ENCODE measurements at places on chromosomes 6 and 20.

GRCh38 chr6:70166088-70166958, 136.6 kb downstream of the COL9A1 start:
- DNase-seq: no peak

- DNase-seq: no peak
Measured at GRCh38 chr20:4613718-4614620, 107.7 kb upstream of the PRND start.

GRCh38 chr6:85453052-85453451, 3.2 kb downstream of the NT5E start:
- DNase-seq: no peak

DNA sequence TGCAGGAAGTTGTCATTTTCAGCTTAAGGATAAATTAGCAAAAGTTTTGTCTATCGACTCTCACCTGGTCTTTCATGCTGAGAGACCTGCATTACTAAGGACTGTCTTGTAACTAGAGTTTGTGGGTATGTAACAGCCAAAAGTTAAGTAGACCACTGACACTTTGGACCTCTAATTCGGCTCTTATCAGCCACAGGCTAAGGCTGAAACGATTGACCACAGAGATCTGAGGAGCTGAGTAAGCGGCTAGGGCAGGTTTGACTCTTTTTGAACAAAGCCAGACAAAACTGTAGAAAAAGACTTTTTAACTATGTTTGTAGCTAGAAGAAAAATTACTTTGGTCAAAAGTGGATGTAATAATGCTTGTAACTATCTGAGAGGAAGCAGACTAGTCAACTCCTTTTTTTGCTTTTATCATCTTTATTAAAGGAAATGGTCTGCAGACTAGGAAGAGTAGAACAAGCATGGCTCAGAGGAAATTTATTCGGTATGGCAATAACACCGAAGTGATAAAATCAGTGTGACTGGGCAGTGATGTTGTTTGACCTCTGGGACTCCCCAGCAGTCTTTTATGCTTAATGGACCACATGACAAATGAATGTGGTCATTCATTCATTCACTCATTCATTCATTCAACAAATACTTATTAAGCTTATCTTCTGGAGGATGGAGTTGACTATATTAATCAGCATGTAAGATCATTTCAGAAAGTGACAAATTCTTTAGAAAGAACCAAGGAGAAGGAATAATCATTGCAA, 725.0 kb upstream of the HS3ST5 start:
- DNase-seq: no peak

DNA sequence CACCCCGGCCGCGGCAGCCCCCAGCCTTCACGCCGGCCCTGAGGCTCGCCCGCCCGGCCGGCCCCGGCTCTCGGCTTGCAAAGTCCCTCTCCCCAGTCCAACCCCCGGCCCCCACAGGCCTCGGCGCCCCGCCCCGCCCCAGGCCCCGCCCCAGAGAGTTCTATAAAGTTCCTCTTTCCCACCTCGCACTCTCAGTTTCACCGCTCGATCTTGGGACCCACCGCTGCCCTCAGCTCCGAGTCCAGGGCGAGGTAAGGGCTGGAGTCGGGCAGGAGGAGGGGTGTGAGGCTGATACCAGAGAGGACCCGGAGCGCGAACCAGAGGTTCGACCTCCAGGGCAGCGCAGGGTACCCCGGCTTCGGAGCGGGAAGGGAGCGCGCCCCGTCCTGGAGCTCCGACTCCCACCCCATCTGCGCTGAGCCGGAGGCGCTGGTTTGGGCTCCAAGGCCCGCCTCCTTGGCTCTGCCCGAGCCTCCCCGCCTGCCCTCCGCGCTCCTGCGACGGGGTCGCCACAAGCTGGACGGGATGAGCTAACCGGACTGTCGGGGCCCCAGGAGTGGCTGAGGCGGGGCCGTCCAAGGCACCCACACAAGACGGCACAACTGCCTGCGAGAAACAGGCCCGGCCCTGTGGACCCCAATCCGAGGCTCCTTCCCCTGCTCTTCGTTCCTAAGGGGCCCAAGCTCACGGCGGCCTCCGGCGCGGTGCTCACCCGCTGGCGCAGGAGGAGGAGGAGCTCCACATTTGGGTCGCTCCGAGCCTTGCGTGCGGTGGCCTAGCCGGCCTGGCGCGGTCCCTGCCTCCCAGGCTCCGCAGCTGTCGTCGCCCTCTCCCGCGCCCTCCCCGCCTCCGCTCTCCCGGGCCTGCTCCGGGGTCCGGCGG, at the start of gene IRF4:
TSS of gene IRF4 (plus strand) at position 194 of the 882 bp plus-strand sequence. CDS start 1,401 bp downstream, outside the sequence.
- DNase-seq: no peak

GRCh38 chr20:17859002-17859615, 109.5 kb downstream of the SNX5 start:
- no peak for DNase-seq

DNA sequence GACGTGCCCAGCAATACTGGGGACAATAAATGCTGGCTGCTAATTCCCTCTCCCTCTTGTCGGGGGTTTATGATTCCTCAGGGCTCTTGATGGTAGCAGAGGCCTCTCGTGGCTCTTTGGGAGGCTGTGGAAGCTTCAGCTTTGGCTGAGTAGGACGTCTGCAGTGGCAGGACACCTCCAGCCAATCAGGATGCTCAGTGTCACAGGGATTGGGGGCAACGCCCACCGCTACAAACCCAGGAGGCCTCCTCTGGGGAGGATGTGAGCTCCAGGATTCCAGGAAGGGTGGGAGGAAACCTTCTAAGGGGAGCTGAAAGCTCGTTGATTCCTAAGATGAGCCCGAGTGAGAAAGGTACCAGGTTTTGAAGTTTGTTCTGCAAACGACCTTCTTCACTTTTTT, 19.4 kb downstream of the RSPO4 start:
- DNase-seq: no peak

DNA sequence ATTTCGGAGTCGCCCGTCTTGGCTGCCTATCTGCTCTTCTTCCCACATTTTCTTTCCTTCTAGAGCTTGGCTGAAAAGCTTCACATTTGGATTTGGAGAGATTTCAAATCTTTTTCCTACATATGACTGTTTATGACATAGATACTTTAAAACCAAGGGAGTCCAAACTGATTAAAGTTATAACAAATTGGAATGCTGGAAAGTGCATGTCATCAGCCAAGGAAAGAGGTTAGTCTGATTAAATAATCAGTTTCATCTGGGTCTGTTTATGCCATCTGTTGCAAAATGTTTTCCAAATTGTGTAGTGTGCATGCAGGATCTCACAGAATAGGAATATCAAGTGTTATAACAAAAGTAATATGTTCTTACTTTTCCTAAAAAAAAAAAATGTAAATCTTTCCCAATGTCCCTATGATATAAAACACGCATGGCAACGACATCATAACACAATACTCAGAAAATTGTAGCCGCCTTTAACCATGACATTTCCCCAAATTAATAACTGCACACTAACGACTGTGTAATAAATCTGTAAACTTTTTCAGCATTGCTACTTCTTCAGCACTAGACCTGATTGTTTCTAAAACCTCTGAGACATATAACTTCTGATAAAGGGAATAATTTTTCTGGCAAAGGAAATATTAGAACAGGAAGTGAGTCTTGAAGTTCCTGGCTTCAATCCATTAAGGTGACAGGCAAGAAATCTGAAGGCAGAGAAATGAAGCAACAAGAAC, 230.2 kb upstream of the FOXQ1 start:
- DNase-seq: peak; percentile 74

- DNase-seq: peak; percentile 72
Measured at GRCh38 chr20:63873477-63873971, 8.5 kb downstream of the TPD52L2 start.

- no peak for DNase-seq
Measured at GRCh38 chr6:116530436-116530835, 15.0 kb downstream of the TRAPPC3L start.

DNA sequence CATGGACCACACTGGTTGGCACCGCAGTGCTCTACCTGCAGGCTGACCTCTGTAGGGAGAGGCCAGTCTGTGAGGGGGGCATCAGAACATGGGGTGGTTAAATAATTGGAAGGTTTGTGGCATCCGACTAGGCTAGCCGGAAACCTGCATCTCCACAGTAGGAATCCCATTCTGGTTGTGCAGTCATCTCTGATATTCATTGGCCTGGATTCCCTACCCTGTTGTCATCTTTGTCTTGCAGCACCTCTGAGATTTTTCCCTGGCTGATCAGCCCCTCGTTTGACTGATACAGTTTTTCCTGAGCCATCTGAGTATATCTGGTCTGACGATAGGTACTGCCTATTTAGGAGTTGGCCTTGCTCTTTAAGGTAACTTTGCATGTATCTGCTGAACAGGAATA, 259.4 kb downstream of the TMEM242 start:
- no peak for DNase-seq

- no peak for DNase-seq
Measured at GRCh38 chr6:136771306-136771705, 21.0 kb downstream of the MAP3K5 start.

DNA sequence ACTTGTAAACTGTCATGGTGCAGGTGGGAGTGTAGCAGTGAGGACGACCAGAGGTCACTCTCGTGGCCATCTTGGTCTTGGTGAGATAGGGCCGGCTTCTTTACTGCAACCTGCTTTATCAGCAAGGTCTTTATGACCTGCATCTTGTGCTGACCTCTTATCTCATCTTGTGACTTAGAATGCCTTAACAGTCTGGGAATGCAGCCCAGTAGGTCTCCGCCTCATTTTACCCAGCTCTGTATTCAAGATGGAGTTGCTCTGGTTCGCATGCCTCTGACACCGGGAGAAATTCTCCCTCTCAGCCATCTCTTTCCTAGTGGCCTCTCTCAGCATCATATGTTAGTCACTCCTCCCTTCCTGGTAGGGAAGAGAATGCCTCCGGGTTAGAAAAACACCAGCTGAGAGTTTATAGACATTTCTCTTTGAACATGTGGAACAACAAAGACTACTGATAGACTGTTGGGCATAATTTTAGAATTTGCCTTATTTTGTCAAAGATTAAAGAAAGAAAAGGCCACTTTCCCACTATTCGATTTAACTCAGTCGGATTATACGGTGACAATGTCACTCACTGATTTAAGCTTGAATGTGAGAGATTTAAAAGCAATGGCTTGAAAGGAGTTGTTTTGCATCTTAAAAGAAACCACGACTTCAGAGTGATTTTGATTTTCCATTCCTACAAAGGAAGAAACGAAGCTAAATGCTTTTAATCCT, 67.9 kb upstream of the SNX9 start:
- DNase-seq: no peak

DNA sequence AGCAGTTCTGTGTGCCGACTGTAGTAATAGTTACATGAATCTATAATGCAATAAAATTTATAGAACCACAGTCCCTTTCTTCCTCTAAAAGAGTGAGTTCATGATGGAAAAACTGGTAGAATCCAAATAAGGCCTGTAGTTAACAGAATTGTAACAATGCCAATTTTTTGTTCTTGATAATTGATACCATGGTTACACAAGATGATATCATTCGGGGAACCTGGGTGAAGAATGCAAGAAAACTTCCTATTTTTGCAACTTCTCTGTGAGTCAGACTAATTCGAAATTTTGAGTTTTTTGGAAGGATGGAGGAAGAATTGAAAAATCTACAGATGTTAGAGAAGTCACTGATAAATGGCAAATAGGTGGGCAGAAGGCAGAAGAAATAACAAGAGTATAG, 381.8 kb downstream of the CDKAL1 start:
- DNase-seq: no peak
